Activated T-helper 1 cell treated with anti-CD3 and anti-CD28 coated beads, Interleukin-12 subunit alpha, Interleukin-12 subunit beta, Interleukin-2, Interleukin-4 antibody, amounts not matched to agents 30 ng/mL and 10 ng/mL and 1 ng/mL, durations not matched to agents 14 hours and 24 hours and 36 hours (primary cell): ENCODE measurements at places on chromosomes 2 and 18.
A peak's percentile ranks its signal among the peaks of the same experiment; 100 is the strongest.

DNA sequence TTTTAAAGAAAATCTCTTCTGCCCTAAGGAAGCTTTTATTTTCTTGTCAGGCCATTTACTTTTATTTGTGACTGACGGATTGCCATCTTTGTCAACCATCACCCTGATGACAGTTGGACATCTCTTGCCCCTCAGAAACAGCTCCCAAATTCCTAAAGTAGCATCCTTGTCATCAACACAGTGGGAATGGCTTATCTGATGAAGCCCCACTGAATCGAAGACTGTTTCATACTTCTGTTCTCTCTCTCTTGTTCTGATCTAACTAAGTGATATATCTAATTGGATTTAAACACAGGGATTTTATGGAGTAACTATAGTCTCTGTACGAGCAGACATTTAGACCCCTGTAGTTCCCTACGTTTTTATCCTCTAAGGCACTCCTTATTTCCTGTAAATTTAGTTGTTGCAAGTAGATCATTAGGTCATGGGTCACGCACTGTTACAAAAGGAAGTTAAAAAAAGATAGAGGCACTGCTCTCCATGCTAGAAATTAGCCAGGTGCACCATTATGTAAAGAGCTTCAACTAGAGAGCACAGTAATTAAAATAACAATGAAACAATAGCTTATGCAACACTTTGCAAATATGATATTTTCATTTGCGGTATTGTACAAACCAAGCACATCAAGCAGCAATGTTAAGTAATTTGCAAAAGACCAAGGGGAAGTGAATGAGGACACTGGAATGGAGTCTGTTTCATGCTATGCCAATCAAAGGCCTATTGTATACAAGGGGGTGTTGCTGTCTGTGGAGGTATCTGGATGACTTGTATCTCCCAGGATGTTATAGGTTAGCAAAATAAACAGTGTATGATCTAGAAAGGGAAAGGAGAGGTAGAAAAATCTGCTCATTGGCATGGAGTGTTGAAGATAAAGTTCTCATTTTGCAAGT, 284.7 kb downstream of the LRRTM1 start:
- no peak for DNase-seq

DNA sequence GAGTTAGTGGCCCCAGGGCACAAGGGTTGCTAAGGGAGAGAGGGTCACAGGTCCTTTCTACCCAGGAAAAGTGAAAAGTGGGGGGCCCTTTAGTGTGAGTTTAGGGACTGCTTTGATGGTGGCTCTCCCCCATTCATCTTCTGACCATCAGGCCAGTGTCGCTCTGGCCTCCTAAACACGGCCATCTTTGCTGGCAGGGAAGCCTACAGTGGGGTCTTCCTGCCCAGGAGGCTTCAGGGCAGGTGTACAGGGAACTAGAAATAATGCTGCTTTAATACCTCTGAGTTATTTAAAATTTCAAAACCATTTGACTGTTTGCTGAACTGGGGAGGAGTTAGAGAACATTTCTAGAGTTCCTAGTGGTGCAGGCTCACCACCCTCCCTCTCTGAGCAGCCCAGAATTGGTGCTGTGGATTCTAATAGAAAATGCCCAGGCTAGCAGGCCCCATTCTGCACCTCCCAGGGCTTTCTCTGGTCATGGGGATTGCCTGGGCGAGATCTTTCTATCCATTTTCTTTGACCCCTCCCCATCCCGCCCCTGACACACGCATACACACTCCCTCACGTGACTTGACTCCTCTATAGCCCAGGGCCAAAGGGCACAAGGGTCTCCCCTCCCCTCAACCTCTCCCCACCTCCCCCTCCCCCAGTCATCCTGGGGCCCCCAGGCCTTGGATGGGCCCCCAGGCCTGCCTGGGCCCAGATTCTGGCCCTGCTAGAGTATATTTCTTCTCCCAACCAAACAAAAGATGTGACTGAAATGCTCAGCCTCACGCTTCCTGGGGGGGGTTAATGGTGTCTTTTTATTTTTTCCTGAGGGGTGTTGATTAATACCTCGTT, 3.1 kb downstream of the PKDCC start:
- no peak for DNase-seq

DNA sequence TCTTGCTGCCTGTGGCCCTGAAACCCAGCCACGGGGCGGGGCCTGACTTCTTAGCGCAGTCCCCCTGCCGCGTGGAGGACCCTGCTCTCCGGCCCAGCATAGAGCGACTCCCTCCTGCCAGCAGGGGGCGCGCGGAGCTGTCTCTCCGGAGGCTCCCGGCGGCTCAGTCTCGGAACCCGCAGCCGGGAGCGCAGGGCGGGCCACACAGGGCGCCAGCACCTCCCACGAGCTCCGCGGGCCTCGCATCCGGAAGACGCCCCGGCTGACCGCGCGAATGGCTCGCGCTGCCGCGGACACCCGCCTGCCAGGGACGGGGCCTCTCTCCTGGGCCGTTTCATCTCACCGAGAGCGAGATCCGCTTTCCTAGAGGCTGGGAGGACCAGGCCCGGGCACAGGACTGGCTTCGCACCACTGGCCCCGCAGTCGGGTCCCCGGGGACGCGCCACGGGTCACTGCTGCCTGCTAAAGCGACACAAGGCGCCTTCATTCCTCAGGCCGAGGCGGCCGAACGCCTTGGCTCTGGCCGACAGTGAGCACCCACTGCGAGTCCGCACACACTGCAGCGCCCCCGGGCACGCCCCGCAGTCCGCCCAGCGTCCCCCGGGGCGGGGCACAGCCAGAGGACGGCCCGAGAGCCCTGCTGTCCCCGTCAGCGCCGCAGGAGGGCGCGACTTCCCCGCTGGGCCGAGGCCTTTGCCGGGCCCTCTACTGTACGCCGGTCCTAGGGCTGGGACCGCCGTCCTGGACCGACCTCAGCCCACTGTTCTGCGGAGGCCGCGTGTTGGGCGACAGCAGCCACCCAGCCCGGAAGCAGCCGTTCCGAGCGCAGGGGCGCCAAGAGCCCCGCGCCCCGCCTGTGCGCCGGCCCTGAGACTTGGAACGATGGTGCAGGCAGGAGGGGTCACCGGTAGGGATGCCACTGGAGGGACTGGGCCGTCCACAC, 39.0 kb upstream of the ARHGEF4 start:
- DNase-seq = peak; percentile 89

- no peak for DNase-seq
Observed at GRCh38 chr18:31931163-31931885, 11.6 kb downstream of the TRAPPC8 start.

DNA sequence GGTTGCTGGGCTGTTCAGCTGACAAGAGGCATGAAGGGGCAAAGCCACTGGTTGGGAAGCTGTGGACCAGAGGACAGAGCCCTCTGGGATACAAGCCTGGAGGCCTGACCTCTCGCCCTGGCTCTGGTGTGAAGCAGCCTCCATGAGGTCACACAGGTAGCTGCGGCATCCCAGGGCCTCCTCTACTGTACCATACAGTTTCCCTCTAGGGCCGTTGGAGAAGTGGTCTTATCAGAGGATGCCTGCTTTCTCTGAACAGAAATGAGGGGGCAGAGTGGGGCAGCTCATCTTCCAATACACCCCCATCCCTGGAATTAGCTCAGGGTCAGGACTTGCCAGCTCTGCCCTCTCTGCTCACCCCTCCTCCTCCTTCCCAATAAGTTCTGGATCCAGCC, 135.1 kb upstream of the SMAD2 start:
- no peak for DNase-seq
